Neural progenitor cell (in vitro differentiated cells): ENCODE measurements at places on chromosomes 1 and 21. TPM values are rescaled to one million over a fixed set of nuclear protein-coding genes. Genes with fewer than 3 reads are reported as not detected.

DNA sequence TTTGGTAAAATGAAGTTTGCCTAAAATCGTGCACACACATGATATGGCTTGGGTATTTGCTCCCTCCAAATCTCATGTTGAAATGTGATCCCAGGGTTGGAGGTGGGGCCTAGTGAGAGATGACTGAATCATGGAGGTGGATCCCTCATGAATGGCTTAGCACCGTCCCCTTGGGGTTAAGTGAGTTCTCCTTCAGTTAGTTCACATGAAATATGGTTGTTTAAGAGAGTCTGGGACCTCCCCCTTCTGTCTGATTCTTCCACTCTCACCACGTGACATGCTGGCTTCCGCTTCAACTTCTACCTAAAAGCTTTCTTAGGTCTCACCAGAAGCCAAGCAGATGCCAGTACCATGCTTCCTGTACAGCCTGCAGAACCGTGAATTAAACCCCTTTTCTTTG lies 58.4 kb downstream of the SIPA1L2 start:
- DNase-seq = no peak

Gene F11R
- 60.0 and 69.3 TPM in 2 replicates for total RNA-seq

DNA sequence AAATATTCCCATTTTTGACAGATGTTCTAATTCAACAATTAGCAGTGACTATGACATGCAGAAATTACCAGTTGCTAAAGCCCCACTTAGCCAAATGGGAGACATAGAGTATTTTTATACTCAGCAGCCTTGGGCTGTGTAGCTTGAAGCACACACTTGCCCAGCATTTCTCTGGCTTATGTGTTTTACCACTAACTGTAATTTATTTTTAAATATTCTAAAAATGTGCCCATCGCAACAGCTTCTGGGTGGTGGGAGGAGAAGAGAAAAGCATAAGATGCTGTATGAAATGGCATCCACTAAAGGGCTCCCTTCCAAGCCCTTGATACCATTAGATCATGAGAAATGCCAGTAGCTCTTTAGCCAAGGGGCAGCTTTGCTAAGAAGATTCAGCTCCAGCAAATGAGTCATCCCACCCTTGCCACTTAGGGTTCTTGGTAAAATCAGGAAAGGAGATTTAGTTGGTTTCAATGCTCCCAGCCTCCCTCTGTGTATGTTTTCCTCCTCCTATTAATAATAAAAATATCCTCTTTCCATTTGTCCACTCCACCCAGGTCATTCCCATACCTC lies 462.7 kb upstream of the DEPDC1 start:
- DNase-seq = no peak

Gene RAB3B
- 19.3 and 20.4 TPM in 2 replicates for total RNA-seq

- no peak for DNase-seq
Measured at GRCh38 chr1:151668090-151668489, 48.5 kb downstream of the CELF3 start.
